Aorta (tissue), 5 donors: ENCODE measurements at places on chromosomes 1 and 21. TPM values are rescaled to one million over a fixed set of nuclear protein-coding genes. Genes with fewer than 3 reads are reported as not detected.

GRCh38 chr1:229991724-229992333 is 75.2 kb upstream of the GALNT2 start:
- DNase-seq: no peak

DNA sequence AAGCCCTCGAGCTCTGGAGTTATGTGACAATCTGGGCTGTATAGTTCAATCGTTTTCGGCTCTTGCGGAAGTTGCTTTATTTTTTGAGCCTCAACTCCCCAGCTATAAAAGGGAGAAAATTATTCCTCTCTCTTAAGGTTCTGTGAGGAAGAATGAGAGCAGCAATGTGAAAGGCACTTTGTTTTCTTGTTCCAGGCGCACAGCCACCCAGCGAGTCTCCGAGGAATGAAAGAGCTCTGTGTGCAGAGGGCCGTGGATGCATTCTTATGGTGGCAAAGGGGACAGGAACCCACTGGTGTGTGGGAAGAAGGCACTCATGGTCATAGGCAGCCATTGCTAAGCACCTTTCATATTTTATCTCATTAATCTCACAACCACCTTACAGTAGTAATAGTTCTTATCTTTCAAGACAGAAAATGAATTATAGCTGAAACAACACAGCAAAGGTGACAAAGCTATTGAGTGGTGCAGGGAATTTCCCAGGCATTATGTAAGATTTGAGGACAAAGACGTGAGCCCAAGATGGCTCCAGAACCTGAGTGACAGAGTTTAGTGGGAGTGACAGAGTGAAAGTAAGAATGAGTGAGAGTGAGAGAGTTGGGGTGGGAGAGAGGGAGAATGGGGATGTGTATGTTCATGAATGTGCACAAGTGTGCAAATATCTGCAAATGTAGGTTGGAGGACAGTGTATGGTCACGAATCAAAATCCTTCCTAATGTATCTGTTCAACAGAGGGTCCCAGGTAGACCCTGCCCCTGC is 9.4 kb downstream of the CYP2J2 start:
- no peak for DNase-seq

GRCh38 chr1:220727519-220727918 is 20.6 kb upstream of the MTARC2 start:
- DNase-seq: no peak

DNA sequence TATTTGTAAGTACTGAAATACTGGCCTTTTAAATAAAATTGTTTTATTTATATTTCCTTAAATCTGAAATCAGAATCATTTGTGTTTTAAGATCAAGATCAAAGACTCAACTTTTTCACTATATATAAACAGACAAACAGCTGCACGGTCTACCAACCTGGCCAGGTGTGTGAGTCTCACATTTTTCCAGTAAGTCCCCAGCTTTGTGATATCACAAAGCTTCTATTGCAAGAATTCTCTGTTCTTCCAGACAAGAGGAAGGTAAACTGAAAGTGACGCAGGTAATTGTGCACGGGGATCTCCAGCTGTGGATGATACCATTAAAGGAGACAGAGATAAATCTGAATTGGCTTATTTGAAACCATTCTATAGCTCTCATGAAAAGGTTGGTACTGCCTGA is 41.2 kb upstream of the CYP2J2 start:
- DNase-seq: no peak

DNA sequence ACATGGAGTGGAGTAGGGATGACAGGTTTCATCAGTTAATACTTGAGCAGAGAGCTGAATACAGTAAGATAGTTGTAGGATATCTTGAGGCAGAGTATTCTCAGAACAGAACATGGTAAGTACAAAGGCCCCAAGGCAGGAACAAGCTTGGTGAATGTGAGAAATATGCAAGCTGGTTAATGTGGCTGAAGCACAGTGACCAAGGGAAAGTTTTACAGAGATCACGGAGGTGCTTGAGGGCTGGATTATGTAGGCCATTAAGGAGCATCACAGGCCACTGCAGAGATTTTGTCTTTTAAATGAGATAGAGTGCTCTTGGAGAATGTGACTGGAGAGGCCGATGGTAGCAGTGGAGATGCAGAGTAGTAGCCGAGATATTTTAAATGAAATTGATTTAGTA is 54.0 kb upstream of the BOLA1 start:
- no peak for DNase-seq

GRCh38 chr21:14763695-14764064 is 217.6 kb upstream of the SAMSN1 start:
- no peak for DNase-seq

DNA sequence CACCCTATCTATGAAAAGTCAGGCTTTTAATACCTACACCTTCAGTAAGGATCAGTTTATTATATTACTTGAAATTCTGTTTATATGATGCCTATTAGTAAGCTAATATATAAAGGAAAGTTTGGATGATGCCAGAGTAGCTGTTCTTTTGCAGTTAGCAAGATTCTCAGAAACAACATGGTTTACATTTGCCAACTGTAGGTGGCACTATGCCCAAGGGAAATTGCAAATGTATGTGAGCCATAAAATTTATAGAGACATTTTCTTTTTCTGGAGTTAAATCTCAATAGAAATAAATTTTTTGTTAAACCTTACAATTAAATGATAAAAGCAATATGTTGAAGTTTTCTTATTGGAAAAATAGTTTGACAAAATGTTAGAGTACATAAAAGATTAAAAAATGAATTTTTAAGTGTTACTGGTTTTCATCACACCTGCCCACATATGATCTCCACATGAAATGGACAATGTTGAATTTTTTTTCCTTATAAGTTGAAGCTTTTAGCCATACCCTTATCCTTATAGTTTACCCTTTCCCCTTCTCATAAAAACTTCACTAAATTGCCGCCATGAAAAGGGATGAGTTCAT is 32.1 kb upstream of the EPHX4 start:
- DNase-seq: no peak

DNA sequence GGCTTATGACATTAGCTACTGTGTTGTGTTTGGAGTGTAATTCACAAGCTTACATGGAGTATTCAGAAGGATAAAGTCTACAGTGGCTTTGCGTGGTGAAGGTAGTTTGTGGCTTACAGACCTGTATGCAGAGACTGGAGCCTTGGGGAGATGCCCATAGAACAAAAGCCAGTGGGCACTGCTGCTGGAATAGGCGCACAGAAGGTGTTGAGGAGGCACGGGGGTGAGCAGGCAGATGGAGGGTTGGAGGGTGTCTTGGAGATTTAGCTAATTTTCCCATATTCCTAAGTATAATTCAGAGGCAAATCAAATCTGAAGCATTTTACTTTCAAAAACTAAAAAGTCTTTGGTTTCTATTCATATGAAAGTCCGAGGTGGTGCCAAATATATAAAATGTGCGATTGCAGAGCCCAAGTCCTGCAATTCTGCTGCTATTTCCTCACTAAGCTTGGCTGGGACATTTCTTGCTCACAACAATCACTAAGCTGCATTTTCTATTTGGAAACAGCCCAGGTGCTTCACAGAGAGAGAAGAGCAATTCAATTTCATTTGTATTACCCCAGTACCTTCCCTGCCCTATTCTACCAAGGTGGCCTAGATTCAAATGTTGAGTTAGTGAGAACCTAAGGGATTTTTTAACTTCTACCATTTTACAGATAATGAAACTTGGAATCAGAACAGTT is 48.5 kb downstream of the FH start:
- DNase-seq: no peak

GRCh38 chr1:110065841-110066240 is 4.6 kb downstream of the ALX3 start:
- DNase-seq: peak; percentile 35

DNA sequence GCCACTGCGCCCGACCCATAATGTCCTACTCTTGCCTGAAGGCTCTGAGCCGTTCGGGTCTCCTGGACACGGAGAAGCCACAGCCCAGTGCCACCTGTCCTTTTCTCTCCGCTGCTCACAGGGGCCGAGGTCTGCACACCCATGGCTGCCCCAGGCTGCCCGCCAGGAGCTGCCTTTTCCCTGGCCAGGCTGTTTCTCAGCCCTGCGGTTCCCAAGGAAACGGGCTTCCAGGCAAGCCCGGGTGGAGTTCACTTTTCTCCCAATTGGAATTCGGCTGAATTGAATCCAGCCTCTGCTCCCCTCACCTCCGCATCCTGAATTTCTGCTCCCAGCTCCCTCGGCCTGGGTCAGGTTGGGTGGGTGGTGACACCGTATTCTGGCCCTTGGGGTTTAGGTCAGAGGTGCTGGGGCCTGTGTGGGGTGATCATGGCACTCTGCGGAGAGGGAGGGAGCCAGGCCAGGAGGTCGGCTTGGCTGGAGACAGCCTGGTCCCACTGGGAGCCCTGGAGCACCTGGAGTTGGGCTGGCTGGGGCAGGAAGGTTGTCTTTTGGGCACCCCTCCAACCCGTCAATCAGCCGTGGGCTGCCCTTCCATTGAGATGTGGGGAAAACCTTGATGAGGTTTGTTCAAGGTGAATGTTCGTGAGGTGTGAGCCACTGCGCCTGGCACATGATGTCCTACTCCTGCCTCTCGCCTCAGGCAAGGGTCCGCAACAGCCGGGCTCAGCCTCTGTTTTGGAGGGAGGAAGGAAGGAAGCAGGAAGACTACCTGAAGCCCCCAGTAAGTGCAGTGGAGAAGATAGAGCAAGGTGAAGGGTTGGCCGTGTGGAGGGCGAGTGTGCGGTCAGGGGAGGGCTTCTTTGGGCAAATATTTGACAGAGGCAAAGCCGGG is 25.1 kb downstream of the RRP1 start:
- DNase-seq: no peak

GRCh38 chr1:111486431-111486830 is 12.6 kb downstream of the C1orf162 start:
- no peak for DNase-seq

DNA sequence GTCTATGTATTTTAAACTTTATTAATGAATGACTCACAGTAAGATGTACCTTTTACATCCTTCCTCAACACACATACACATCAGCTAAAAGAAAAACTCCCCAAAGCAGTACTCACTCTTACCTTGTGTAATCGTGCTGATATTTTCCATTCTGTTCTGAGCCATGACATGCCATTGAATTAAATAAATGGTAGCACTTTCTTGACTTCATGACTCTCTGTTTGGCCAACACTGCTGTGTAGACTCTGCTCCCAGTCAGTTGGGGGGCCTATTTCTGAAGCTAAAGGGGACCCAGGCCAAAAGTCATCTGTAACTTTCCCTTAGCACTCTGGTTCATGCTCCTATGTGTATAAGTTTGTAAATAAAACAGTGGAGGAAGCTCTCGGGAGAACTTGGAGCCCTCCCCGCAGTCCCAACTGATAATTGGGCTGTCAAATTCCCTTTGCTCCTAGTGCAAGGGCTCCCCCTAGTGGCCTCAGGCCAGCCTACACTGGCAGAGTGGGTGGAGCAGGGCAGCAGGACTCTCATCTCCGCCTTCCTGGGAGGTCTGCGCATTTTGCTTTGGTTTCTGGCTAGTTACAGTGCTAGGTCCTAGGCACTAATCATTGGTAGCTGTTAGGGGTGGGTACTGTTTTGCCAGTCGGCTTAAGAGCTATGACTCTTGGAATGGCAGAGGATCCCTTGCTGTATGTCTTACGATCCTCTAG is 1.7 kb upstream of the FYB2 start:
- peak; percentile 77 for DNase-seq

DNA sequence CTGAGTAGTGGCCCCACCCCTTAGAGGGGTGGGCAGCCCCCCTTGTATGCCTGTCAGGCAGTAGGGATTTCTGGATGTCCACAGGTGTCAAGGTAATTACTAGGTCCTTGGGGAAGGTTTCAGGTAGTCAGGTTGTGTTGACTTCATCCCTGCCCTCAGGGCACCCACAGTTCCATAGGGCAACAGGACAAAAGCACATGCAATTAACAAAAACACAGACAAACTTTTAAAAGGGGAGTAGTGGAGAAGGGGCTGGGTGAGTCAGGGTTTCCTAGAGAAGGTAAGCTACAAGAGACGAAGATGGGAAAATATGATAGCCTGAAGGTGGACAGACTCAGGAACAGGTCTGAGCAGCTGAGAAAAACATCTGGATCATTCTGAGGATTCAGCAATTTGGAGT is 14.1 kb downstream of the KRTCAP2 start:
- DNase-seq: no peak

DNA sequence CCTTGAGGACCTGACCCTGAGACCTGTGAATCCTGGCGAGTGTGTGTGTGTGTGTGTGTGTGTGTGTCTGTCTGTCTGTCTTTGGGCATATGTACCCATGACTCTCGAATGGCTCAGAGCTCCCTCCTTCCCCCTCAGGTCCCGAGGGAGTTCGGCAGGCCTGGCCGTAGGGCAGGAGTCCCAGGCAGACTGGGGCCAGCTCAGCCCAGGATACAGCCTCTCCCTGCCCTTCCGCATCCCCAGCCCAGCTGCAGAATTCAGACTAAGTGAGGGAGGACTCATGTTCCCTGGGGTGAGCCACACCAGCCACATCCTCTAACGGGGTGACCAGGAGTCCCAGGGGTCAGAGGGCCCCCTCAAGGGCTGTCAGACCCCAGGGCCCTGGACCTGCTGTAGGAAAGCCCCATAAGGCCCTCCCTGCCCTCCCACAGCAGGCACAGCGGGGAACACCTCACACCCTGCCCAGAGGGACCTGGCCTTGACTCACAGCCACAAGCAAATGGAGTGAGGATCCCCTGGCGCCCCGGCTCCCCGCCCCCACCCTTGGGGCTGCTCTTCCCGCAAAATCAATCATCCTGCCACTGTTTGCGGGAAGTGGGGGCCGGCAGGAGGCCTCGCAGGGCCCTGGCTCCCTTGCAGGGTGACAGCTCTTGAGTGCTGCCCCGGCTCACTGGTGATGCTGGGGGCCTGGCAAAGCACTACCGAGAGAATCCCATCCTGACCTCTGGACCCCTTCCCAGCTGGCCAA is 101.7 kb upstream of the CASZ1 start:
- no peak for DNase-seq

GRCh38 chr1:154821083-154821482 is 49.0 kb downstream of the KCNN3 start:
- no peak for DNase-seq

DNA sequence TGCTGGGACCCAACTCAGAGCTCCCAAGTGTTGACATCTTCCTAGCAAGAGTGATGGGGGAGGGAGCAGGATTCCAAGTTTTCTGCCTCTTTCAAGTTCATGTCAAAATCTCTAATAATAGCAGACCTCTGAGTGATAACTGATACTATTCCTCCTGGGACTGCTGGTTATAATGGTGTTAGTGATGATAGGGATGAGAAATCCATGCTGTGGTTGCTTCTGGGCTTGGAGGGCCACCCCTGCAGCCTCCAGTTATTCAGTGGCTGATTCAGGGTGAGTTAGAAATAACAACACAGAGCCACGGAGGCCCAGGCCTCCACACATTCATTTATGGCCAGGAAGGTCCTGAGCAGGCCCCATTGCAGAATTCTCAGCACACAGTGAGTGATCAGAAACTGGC is 40.6 kb upstream of the ARTN start:
- DNase-seq: no peak

The SV2A gene
- 16.9 TPM for total RNA-seq

The FAM177B gene
- total RNA-seq: 0.18 TPM

The TNNI3K gene
- total RNA-seq: 4.2 TPM

The ARTN gene
- 1.8 TPM for total RNA-seq

The PTPN7 gene
- total RNA-seq: 5.7 TPM

The RGS4 gene
- total RNA-seq: 11.9 TPM

The TYW3 gene
- total RNA-seq: 21.1 TPM

The PEX10 gene
- total RNA-seq: 9.8 TPM

The RIMKLA gene
- total RNA-seq: 0.06 TPM

The FMO2 gene
- total RNA-seq: 213 TPM

The RAB42 gene
- 4.3 TPM for total RNA-seq
